ENCODE measurements at places on chromosomes 12 and 14. TPM values are rescaled to one million over a fixed set of nuclear protein-coding genes. Genes with fewer than 3 reads are reported as not detected.

DNA sequence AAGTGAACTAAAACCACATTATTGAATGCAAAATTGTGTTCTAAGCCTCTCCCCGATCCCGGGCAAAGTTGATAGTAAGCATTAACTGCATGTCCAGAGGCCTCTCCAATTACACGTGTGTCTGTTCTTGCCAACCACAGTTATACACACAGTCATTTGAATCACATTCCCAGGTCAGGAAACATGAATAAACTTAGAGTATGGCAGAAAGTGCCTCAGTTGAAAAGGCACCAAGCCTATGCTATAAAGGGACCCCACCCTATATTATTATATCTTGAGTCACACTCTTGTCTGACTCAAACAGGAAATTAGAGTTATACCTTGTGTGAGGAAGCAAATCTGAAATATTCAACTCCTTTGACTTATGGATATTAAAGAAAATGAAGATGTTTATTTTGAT is 128.3 kb upstream of the STXBP6 start:
- no peaks in the 10 kb centered on the region for H3K4me1 ChIP-seq
- no peaks in the 10 kb centered on the region for H3K36me3 ChIP-seq
- DNase-seq: no peak
- H3K27ac ChIP-seq: no peak overlapping the region
- H3K27me3 ChIP-seq: no peaks in the 10 kb centered on the region

DNA sequence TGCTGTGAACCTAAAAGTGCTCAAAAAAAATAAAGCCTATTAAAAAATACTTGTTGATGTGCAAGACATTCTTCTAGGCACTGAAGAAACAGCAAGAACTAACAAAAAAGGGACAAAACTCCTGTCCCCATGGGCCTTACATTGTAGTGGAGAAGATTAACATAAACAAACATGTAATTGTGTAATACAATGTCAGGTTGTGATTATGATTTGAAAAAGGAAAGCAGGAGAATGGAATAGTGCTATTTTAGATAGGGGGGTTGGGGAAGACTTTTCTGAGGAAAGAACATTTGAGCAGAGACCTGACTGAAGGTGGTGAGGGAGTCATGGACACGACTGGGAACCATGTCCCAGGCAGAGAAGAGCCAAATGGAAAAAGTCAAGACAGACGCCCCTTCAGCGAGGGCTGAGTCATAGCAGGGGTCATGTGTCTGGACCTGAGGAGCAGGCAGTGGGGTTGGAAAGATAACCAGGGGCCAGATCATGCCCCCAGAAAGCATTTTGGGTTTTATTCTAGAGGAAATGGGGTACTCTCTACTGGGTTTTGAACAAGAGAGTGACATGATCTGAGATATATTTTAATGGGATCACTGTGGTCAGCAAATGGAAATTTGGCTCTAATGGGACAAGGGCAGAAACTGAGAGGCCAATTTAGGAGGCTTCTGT is 19.4 kb upstream of the IFNG start:
- H3K4me1 ChIP-seq: no peaks in the 10 kb centered on the region
- no peak overlapping the region for H3K27ac ChIP-seq
- no peaks in the 10 kb centered on the region for H3K36me3 ChIP-seq
- H3K4me3 ChIP-seq: no peak overlapping the region

DNA sequence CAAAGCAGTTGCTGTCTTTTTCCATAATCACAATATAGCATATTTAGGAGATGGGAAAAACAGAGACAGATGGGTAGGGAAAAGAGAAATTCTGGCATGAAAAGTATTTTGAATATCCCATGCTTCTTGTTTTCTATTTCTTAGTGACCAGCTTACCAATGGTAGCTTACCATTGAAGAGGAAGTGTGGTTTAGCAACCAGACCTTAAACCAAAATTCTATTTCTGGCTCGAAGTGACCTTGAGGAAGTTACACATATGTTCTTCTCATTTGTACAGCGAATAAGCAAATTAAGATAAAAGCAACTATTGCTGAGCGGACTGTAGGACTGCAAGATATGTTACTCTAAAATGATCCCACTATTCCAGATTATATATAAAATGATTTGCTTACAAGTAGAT is 82.9 kb downstream of the FGD4 start:
- H3K4me3 ChIP-seq: no peak overlapping the region
- peak overlapping the region; percentile 44 for H3K27ac ChIP-seq
- H3K27me3 ChIP-seq: no peaks in the 10 kb centered on the region
- H3K4me1 ChIP-seq: peaks cover 47% of the 10 kb centered on the region
- H3K36me3 ChIP-seq: no peaks in the 10 kb centered on the region

DNA sequence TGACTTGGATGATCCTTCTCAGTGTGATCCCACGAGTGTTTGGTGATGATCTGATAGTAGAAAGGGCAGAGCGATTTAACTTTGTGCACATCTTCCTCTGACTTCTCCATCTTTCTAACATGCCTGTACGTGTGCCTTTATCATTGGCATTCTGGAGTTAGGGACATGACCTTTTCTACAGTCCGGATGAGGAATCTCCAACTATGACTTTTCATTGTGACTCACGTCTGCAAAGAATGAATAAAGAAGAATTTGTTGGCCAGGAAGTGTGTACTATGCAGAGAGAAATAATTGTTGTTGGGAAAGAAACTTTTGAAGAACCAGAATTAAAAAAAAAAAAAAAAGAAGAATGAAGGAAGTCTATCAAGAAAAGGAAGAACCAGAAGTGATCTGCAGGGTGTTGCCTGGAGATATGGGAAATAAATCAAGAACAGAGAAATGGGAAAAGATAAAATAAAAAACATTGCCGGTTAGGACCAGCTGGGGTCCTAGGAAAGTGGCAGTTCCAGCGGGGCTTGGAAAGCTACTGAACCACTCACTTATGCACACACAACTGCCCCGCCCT is 25.3 kb downstream of the PPFIBP1 start:
- no peaks in the 10 kb centered on the region for H3K36me3 ChIP-seq
- H3K27ac ChIP-seq: peak overlapping the region; percentile 86
- H3K4me1 ChIP-seq: peaks cover 91% of the 10 kb centered on the region
- no peak overlapping the region for H3K4me3 ChIP-seq
- DNase-seq: no peak

KLRC2 gene
- not detected for polyA plus RNA-seq

All from heart right ventricle (tissue), 16 donors.